NB4 (cell line): ENCODE measurements at places on chromosomes 11 and 22.
A peak's percentile ranks its signal among the peaks of the same experiment; 100 is the strongest.

GRCh38 chr11:55732936-55733335 is 40.3 kb upstream of the OR5D13 start:
- DNase-seq = peak; percentile 15

DNA sequence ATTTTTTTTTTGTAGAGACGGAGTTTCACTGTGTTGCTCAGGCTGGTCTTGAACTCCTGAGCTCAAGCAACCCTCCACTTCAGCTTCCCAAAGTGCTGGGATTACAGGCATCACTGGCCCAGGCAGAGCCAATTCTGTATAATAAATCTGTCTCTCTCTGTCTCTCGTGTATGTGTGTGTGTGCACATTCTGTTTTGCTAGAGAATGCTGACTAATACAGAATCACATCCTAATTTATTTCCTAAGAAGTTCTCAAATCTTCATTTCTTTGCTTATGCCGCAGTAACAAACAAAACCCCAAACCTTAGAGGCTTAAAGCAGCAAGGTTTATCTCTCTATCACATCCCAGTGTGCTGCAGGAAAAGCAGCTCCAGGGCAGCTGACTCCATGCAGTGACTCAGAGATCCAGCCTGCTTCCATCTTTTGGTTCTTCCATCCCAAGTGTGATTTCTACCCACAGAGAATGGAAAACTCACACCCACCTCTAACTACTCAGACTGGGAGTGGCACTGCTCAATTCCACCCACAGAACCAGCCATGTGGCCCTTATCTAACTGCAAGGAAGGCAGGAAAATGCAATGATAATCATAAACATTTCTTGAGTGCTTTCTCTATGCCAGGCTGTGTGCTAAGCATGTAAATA is 35.1 kb upstream of the LRRC10B start:
- no peak for DNase-seq

GRCh38 chr22:25488244-25489020 is 76.0 kb upstream of the GRK3 start:
- peak; percentile 18 for DNase-seq

- no peak for DNase-seq
These were observed 179.3 kb upstream of the RAG2 start for GRCh38 chr11:36777311-36777710.

DNA sequence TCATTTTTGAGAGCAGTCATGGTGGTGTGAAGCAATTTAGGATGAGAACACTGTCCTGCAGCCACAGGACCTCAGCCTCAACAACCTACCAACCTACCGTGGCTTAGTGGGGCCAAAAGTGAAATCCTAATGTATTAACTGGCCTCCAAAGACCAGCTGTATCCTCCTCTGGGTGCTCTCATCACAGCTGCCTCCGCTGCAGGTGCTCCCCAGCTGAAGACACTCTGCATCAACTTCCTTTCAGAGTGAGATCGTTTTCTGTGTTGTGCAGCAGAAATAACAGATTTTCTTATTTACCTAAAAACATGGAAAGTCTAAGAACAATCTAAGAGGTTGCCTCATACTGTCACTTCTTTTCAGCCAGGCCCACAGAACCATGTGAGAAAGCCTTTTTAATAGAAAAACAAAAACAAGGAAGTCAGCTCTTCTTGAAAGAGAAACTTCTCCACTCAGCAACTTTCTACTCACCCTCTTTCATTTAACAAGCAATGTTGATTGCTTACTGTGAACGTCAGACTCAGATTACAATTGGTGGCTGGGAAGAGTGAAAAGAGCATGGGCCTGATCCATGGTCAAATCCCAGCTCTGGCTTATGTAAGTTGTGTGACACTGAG is 136.1 kb downstream of the TENM4 start:
- peak; percentile 15 for DNase-seq

DNA sequence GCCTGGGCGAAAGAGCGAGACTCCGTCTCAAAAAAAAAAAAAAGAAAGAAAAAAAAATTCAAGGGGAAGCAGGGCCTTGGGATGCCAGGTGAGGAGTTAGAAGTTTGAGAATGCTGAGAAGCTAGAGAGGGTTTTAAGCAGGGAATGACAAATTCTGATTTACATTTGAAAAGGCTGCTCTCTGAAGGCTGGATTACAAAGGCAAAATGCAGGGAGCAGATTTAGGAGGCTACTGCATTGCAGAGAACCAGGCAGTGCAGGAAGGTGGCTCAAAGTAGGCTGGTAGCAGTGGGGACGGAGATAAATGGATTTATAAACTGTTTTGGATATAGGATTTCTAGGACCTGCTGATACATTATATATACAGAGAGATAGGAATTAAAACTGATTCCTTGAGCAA is 66.6 kb downstream of the KCNC1 start:
- DNase-seq = no peak

DNA sequence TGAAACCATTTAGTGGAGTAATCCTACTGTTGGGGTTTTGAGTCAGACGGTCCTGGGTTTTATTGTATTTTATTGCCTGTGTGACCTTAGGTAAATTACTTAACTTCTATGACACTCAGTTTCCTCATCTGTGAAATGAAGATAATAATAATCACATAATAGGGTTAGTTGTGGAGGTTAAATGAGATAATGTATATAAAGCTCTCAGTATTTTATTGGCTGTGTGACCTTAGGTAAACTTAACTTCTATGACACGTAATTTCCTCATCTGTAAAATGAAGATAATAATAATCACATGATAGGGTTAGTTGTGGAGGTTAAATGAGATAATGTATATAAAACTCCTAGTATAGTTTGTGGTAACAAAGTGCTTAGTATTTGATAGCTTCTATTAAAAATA is 13.2 kb downstream of the BARX2 start:
- no peak for DNase-seq

DNA sequence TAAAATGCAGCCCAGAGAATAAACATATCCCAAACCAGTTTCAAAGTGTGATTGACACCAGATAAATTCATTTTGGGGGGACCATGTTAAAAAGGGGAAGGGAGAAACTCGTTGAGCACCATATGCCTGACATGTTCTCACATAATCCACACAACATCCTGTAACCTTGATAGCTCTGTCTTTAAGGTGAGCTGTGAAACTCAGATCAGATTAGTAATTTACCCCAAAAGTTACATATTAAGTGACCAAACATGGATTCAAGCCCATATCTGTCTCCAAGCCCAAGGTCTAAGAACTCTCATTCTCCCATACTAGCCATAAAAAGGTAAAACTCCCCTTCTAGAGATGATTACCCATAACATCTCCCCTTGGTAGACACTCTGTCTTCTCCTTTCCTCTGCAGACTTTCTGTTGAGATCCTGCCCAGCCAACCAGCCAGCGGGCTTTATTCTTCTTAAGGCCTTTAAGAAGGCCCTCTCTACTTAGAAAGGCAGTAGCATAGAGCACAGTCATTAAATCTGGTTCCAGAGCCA is 150.7 kb downstream of the CCDC34 start:
- DNase-seq = no peak

- DNase-seq = no peak
These were observed 39.1 kb upstream of the GLYAT start for GRCh38 chr11:58770627-58771457.

GRCh38 chr22:36636916-36637315 is 66.6 kb downstream of the CACNG2 start:
- no peak for DNase-seq
